ENCODE measurements at places on chromosomes 4 and X. TPM values are rescaled to one million over a fixed set of nuclear protein-coding genes. Genes with fewer than 3 reads are reported as not detected.

DNA sequence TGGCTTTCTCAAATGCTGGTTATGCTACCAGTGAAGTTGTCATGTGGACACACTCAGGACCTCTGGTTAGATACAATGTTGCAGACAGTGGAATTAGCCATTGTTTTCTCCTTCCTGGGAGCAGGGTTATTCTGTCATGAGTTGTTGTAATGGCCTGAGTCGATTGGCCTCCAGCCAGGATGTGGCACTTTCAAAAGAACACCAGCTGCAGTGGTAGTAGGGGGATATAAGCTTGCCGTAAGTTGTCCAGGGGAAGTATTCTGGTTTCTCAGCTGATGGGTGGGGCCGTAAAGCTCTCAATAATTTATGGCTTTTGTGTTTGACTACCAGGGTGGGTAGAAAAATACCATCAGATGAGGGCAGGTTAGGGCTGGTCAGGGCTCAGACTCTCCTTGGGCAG, 697.5 kb upstream of the GNPDA2 start:
- H3K4me3 ChIP-seq, result no peak overlapping the region
- DNase-seq, result no peak
- H3K4me1 ChIP-seq, result no peaks in the 10 kb centered on the region
- H3K27ac ChIP-seq, result no peak overlapping the region

- DNase-seq, result peak; percentile 58
- peaks cover 50% of the 10 kb centered on the region for H3K27me3 ChIP-seq
- H3K4me1 ChIP-seq, result peaks cover 6% of the 10 kb centered on the region
- no peak overlapping the region for H3K27ac ChIP-seq
Observed at GRCh38 chr4:133150486-133151340, 1.6 kb downstream of the PCDH10 start.

- H3K27ac ChIP-seq, result peak overlapping the region; percentile 87
- H3K4me1 ChIP-seq, result peaks cover 57% of the 10 kb centered on the region
- no peaks in the 10 kb centered on the region for H3K27me3 ChIP-seq
- H3K4me3 ChIP-seq, result no peak overlapping the region
Observed at GRCh38 chr4:158826057-158826456, 57.2 kb downstream of the FNIP2 start.

DNA sequence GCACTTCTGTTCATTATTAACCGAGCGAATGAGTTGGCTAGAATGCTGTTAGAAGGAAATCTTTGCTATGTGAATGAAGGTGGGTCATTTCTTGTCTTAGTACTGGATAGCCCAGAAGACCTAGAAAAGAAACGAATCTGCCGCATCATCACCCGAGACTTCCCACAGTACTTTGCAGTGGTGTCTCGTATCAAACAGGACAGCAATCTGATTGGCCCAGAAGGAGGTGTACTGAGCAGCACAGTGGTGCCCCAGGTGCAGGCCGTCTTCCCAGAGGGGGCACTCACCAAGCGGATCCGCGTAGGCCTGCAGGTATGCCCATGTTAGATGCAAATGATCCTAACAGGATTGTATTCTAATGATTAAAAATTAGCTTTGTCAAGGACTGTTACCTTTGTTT, 286.3 kb downstream of the ANK2 start:
- H3K36me3 ChIP-seq, result peaks cover 3% of the 10 kb centered on the region
- no peak for DNase-seq
- H3K4me3 ChIP-seq, result no peak overlapping the region
- no peak overlapping the region for H3K27ac ChIP-seq
- H3K4me1 ChIP-seq, result no peaks in the 10 kb centered on the region
- no peaks in the 10 kb centered on the region for H3K27me3 ChIP-seq

Gene ZNF157
- 0.12 TPM for total RNA-seq

Gene S100P
- not detected for total RNA-seq

Gene GIMD1
- total RNA-seq, result not detected

Gene ZIC3
- 2.4 TPM for total RNA-seq

Gene CXCL6
- total RNA-seq, result not detected
